ENCODE measurements at places on chromosomes 16 and 17.

GRCh38 chr17:48732688-48733629, 4.4 kb upstream of the HOXB13 start:
- DNase-seq: no peak

GRCh38 chr17:82445542-82445941, 5.0 kb downstream of the CYBC1 start:
- DNase-seq: no peak

GRCh38 chr17:78046923-78047322, 81.6 kb downstream of the TMC6 start:
- DNase-seq: no peak

GRCh38 chr16:14669776-14670175, 24.3 kb downstream of the PLA2G10 start:
- DNase-seq: no peak

DNA sequence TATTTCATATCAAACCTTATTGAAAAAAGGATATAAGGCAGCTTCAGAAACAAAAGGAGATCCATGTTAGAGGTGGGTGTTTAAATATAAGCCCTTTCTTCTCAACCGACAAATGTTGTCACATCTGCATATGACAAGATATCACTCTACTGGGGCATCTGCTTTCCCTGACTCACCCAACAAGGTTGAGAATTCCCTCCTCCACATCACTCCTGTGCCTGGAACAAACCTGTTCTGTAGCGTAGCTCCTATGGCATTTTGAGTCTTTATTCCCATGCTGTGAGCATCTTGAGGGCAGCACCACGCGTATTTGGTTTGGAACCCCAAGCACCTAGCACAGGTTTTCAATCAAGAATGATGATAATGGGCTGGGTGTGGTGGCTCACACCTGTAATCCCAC, 59.4 kb upstream of the ZFHX3 start:
- no peak for DNase-seq

DNA sequence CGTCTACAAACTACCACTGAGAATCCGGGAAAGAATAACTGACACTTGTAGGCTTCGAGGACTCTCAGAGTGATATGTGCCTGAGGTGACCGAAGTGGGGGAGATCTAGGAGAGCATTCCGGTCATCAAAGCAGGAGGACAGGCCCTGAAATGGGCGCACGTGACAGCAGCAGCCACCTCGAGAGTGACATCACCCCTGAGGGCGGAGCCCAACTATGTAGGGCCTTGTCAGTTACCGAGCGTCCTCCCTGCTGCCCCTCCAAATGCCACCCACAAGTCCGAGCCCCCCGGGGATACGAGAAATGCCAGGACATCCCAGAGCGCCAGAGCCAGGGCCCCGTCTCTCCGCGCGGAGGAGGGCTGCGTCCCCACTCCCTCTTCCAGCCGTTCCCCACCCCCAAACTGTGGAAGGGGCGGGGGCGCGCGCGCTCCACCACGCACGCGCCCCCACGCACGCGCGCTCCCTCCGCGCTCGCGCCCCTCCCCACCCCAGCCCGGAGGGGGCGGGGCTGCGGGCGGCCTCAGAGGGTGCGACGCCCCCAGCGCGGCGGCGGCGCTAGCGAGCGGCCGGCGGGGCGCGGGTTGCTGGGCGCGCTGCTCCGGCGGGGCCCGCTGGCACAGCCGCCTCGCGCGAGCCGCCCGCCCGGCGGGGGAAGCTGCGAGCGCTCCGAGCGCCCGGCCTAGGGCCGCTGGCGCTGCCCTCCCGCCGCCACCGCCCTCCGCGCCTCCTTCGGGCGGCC, at the start of gene TANC2:
TANC2 (plus strand) TSS at position 550 of the 740 bp plus-strand sequence. CDS start 43,325 bp downstream, outside the sequence.
- DNase-seq: no peak

Measured in esophagus squamous epithelium (tissue), 5 donors.